ENCODE measurements at places on chromosomes 12 and 14.

DNA sequence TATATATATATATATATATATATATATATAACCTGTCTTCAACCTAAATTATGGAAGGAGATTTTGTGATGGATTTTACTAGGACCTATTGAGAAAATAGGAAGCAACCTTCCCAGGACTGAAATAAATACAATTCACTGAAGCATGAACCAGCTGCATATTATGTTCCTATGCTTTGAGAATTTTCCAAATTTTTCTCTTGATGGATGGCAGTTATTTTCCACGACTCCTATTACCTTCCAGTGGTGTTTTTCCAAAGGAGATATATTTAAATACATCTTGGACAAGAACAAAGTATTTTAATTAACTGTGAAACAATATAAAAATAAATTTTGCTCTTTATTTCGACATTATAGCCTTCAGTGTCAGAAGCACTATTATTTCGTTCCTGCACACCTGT lies 87.9 kb downstream of the TMTC1 start:
- peaks cover 6% of the 10 kb centered on the region for H3K27me3 ChIP-seq
- no peak overlapping the region for H3K27ac ChIP-seq
- H3K4me3 ChIP-seq = no peak overlapping the region
- no peak for DNase-seq

GRCh38 chr12:27979145-27979544 lies 6.6 kb upstream of the PTHLH start:
- H3K4me1 ChIP-seq = peaks cover 8% of the 10 kb centered on the region
- peaks cover 87% of the 10 kb centered on the region for H3K27me3 ChIP-seq
- no peak overlapping the region for H3K27ac ChIP-seq
- no peak overlapping the region for H3K4me3 ChIP-seq

DNA sequence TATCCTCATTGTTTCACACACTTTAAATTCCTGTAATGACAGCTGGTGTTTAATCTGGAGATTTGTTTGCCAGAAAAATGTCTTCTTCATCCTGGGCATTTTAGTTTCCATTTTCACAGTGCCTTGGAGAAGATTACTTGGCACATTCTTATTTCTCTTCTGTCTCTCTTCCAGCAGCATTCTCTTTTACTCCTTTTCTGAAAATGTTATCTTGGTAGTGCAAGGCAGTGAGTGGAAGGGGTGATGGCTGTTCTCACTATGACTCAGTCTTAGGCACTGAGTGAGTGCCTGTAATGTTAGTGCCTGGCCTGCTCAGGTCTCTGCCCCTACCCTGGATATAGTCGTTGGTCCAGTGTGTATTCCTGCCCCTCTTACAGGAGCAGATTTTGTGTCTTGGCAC lies 13.1 kb downstream of the CLECL1 start:
- H3K4me3 ChIP-seq = no peak overlapping the region
- H3K27ac ChIP-seq = no peak overlapping the region
- no peak for DNase-seq

DNA sequence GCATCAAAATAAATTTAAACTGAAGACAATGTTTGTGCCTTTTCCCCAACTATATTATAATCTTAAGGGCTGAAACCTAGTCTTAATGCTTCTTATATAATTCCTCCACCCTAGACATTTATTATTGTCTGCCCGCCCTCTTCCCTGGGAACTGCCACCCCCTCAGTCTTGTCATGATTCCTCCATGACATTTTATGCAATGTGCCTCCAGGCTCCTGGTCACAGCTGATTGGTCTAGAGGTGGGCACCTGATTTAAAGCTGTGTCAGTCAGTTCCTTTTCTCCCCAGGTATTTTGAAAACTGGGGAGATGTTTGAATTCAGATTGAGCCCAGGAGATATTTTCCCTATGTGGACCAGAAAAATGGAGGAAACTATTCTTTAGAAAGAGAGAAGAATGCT lies 401.4 kb downstream of the PCNX1 start:
- H3K27me3 ChIP-seq = peaks cover 10% of the 10 kb centered on the region
- no peak for DNase-seq
- no peaks in the 10 kb centered on the region for H3K36me3 ChIP-seq
- H3K27ac ChIP-seq = no peak overlapping the region

- H3K27ac ChIP-seq = peak overlapping the region; percentile 60
- peaks cover 5% of the 10 kb centered on the region for H3K27me3 ChIP-seq
- H3K4me1 ChIP-seq = peaks cover 75% of the 10 kb centered on the region
- no peak overlapping the region for H3K4me3 ChIP-seq
Measured at GRCh38 chr14:68523989-68524725, 268.7 kb downstream of the ZFP36L1 start.

GRCh38 chr14:99233222-99234035 lies 38.6 kb downstream of the BCL11B start:
- peaks cover 4% of the 10 kb centered on the region for H3K36me3 ChIP-seq
- H3K27me3 ChIP-seq = peaks cover 36% of the 10 kb centered on the region
- H3K27ac ChIP-seq = no peak overlapping the region
- peaks cover 79% of the 10 kb centered on the region for H3K4me1 ChIP-seq
- peak; percentile 26 for DNase-seq

GRCh38 chr12:103547376-103547775 lies 39.7 kb upstream of the STAB2 start:
- no peak overlapping the region for H3K27ac ChIP-seq
- H3K4me1 ChIP-seq = peaks cover 7% of the 10 kb centered on the region
- H3K36me3 ChIP-seq = no peaks in the 10 kb centered on the region
- no peak for DNase-seq
- H3K27me3 ChIP-seq = peaks cover 24% of the 10 kb centered on the region

GRCh38 chr14:104768437-104769323 lies 15.7 kb downstream of the SIVA1 start:
- no peak overlapping the region for H3K4me3 ChIP-seq
- H3K27me3 ChIP-seq = no peaks in the 10 kb centered on the region
- peak; percentile 99 for DNase-seq
- H3K4me1 ChIP-seq = peaks cover 25% of the 10 kb centered on the region

- H3K36me3 ChIP-seq = peaks cover 48% of the 10 kb centered on the region
- DNase-seq = no peak
- peak overlapping the region; percentile 38 for H3K27ac ChIP-seq
Measured at GRCh38 chr14:51951656-51952055, 37.7 kb upstream of the RTRAF start.

GRCh38 chr12:1937481-1938224 lies 19.2 kb upstream of the CACNA2D4 start:
- H3K4me3 ChIP-seq = no peak overlapping the region
- H3K4me1 ChIP-seq = peaks cover 38% of the 10 kb centered on the region
- peak overlapping the region; percentile 58 for H3K27ac ChIP-seq
- no peak for DNase-seq
- H3K36me3 ChIP-seq = peaks cover 27% of the 10 kb centered on the region

DNA sequence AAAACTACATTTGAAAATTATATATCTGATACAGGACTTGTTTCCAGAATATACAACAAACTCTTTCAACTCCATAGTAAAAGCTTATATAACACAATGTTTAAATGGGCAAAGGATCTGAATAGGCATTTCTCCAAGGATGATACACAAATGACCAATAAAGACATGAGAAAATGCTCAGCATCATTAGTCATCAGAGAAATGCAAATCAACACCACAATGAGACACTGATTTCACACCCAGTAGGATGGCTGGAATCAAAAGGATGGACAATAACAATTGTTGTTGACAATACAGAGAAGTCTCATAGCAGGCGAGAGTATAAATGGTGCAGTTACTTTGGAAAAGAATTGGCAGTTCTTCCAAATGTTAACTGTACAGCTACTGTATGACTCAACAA lies 394.9 kb downstream of the BCL11B start:
- H3K36me3 ChIP-seq = no peaks in the 10 kb centered on the region
- no peaks in the 10 kb centered on the region for H3K4me1 ChIP-seq
- peaks cover 15% of the 10 kb centered on the region for H3K27me3 ChIP-seq
- no peak overlapping the region for H3K27ac ChIP-seq
- no peak overlapping the region for H3K4me3 ChIP-seq

DNA sequence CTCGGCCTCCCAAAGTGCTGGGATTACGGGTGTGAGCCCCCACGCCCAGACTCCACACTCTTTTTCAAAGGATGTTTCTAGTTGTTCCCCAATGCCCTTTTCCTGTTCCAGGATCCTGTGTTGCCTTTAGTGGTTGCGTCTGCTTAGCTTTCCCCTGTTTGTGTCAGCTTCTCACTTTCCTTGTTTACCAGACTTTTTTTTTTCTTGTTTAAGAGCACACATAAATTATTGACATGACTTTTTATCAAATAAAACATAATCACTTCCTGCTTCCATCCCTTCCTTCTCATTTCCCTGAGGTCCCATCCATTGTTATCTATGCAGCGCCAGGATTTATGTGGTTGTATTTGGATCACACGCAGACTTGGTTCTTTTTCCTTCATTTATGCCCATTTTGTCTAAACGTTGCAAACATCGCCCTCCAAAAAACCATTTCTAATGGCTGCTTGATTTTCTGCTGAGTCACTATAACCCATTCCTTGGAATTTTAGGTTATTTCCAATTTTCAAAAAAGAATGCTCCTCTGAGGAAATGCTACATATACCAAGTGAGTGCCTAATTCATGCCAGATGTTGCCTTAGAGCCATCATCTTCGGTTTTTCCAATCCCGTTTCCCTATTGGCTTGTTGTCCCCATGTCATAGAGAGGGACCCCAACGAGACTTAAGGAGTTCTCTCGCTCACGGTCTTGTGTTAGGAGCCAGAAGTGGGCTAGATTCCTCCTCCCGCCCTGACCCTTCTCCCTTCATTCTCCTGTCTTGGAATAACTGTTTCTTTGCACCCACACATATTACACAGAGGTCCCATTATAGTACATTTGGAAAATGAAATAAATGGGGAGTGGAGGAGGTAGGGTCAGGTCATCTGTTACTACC lies 13.5 kb upstream of the CYP46A1 start:
- H3K27ac ChIP-seq = peak overlapping the region; percentile 58
- peaks cover 7% of the 10 kb centered on the region for H3K27me3 ChIP-seq
- peaks cover 61% of the 10 kb centered on the region for H3K4me1 ChIP-seq
- H3K36me3 ChIP-seq = no peaks in the 10 kb centered on the region
- no peak overlapping the region for H3K4me3 ChIP-seq
- DNase-seq = no peak

- peak within 1 kb of the TSS; percentile 93 for H3K4me3 ChIP-seq
- peaks cover 35% of the 10 kb centered on the region for H3K27me3 ChIP-seq
- peaks cover 23% of the 10 kb centered on the region for H3K36me3 ChIP-seq
- no peak within 1 kb of the TSS for H3K27ac ChIP-seq
- H3K4me1 ChIP-seq = peaks cover 30% of the 10 kb centered on the region
- peak; percentile 94 for DNase-seq
Measured at GRCh38 chr14:101761032-101761880, at the start of gene PPP2R5C. PPP2R5C (plus strand) TSS chr14:101761709; CDS start chr14:101761894, 185 bp downstream.

DNA sequence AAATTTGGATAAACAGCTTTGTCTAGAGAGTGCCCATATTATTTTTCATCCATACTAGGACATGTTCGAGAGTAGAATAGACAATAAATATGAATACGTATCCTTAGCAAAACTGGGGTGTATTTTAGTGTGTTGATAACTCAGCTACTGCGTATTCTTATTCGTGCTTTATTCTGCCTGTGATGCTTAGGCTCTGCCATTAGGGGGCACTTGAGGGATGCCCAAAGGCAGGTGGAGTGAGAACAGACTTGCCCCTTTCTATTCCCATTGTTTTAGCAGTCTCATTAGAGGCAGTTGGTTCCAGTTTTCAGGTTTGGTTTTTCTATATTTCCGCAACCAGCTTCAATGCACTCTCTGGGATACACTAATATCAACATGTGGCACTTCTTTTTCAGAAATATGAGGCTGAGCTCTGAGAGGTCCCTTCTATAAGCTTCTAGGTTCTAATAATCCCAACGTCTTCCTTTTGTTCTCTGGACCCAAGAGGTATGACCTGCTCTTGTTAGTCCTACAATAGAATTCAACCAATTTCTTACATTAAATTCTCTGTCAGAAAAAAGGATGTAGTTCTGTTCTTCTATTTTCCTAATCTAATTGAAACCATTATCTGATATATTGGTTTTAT lies 985.7 kb upstream of the FBXO33 start:
- no peaks in the 10 kb centered on the region for H3K36me3 ChIP-seq
- peak overlapping the region; percentile 17 for H3K4me3 ChIP-seq
- no peaks in the 10 kb centered on the region for H3K27me3 ChIP-seq
- no peaks in the 10 kb centered on the region for H3K4me1 ChIP-seq

- peak overlapping the region; percentile 97 for H3K27ac ChIP-seq
- no peaks in the 10 kb centered on the region for H3K27me3 ChIP-seq
- H3K36me3 ChIP-seq = peaks cover 72% of the 10 kb centered on the region
- DNase-seq = no peak
- peaks cover 41% of the 10 kb centered on the region for H3K4me1 ChIP-seq
- no peak overlapping the region for H3K4me3 ChIP-seq
Measured at GRCh38 chr12:65948320-65949008, 124.2 kb downstream of the HMGA2 start.

DNA sequence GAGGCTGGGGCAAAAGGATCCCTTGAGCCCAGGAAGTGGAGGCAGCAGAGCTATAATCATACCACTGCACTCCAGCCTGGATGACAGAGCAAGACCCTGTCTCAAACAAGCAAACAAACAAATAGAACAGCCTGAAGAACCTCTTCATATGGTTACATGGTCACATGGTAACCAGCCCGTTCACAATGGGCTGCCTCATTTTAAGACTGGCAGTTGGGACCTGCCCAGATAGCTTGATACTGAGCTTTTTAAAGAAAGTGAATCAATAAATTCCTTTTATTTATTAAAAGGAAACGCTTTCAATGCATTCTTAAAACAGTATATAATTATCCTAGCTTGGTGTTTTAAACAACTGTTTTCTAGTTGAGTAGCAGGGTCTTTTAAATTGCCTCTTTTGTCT lies 10.5 kb downstream of the MLXIP start:
- H3K27ac ChIP-seq = no peak overlapping the region
- DNase-seq = no peak
- no peaks in the 10 kb centered on the region for H3K27me3 ChIP-seq
- H3K4me3 ChIP-seq = no peak overlapping the region
- peaks cover 52% of the 10 kb centered on the region for H3K4me1 ChIP-seq

DNA sequence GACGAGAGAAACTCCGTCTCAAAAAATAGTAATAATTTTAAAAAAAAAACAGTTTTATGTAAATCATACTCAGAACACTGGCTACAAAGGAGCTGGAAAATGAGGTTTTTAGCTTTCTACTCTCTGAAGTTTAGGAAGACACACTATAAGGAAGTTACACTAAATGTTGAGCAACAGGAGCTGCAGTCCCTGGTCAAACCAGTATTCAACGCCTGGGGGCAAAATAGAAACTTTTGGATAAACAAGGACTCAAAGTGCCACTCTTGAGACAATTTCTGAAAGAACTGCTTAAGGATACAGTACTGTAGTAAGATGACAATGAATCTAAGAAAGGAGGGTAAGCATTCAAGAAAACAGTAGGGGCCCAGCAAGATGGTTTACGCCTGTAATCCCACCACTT lies 29.3 kb downstream of the ACTR6 start:
- no peak for DNase-seq
- H3K4me1 ChIP-seq = peaks cover 8% of the 10 kb centered on the region
- no peak overlapping the region for H3K4me3 ChIP-seq
- no peak overlapping the region for H3K27ac ChIP-seq

DNA sequence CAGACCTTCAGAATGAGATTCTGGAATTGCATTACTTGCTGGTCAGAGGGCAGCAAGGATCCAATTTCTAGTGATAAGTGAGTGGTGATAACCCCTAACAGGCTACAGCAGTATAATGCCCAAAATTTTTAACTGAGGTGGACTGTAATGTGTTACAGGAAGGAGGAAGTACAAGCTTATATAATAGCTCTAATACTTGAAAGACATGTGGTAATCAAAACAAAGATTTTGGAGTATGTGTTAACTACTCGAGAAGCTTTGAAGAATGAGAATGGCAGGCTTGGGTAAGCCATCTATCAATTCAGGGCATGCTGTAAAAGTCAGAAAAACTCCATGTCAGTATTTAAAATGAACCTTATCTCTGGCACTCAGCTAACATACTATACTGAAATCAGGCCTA lies 70.5 kb downstream of the ANKS1B start:
- peak overlapping the region; percentile 2 for H3K27ac ChIP-seq
- H3K4me1 ChIP-seq = peaks cover 17% of the 10 kb centered on the region
- DNase-seq = no peak
- H3K4me3 ChIP-seq = no peak overlapping the region
- peaks cover 5% of the 10 kb centered on the region for H3K27me3 ChIP-seq
